ENCODE measurements at places on chromosomes 1 and 21.

GRCh38 chr1:116164604-116165368, 53.6 kb downstream of the MAB21L3 start:
- no peak for DNase-seq

DNA sequence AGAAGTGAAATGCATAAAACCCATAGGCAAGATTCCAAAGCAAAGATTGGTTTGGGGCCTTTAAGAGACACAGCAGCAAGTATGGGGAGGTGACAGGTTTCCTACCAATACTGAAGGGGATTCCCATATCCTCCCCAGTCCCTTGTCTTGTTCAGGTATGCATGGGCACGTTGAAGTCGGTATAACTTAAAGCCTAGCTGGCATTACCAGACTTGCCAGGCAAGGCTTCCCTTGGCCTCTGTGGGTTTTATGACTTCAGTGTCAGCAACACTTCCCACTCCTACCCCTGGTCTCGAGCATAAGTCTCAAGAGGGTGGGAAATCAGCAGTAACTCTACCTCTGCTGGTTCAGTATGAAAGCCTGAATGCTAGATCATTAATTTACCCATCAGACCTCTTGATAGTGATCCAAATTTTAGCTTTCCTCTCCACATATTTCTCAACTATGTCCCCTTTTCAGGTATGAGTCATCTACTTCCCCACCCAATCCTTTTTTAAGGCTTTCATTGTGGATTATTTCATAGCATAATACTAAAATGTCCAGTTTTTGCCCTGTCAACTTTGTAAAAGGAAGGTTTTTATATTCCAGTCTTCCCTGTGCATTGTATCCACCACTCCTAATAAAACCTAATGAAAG, 6.8 kb downstream of the CYP4X1 start:
- no peak for DNase-seq

DNA sequence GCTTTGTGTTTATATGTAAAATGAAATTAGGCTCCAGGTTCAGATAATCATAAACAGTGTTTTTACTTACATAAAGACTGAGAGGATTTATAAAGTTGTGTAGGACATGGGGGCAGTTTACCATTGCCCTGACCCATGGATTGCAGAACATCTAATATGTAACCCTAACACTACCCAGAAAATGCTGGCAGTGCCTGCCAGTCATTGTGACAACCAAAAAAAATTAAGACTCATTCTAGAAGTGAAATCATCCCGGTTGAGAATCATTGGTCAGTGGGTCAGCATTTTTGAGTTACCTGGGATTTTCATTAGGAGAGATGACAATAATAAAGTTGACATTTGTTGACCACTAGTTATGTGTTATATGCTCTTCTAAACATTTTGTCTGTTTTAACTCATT, 31.2 kb upstream of the THEM4 start:
- DNase-seq: no peak

DNA sequence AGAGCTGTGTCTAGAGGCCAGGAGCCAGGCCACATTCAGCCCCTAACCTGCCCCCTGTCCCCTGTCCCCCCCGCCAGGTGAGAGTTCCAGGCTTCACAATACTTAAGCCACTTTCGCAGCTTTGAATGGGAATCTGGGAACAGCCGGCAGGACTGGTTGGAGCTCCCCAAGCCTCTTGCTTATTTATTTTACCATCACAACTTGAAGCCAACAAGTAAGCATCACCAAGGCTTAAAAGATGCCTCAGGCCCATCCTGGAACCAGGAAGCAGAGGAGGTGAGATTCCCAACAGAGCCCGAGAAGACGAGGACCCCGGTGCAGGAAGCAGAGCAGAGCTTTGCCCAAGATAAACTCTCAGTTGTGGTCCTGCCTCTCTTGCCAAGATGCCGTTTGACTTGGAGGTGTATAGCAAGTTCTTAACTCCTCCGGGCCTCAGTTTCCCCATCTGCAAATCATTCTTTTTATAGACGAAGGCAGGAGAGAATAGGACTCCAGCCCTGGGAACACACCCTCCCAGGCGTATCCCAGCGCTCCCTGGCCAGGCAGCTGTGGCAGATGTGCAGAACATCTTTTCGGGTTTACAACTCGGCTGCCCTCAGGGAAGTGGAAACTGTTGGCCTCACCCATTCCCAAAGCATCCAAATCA, 66.8 kb upstream of the SLC25A33 start:
- DNase-seq: no peak

- no peak for DNase-seq
These were observed 89.1 kb upstream of the NEGR1 start for GRCh38 chr1:72371259-72372035.

Data from frontal cortex (tissue), 4 donors.